ENCODE measurements at places on chromosomes 7 and 10.

DNA sequence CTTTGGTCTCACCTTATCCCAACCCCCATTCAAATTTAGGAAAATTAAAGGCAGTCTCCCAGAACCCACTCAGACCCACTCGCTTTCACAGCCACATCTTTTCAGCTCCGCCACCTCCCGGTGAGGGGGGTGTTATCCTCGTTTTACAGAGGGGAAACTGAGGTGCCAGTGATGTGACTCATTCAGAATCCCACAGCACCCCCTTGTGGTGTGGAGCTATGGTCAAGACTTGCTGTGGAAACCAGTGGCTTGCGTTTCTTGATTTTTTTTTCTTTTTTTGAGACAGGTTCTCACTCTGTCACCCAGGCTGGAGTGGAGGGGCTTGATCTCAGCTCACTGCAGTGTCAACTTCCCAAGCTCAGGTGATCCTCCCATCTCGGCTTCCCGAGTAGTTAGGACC lies 27.6 kb downstream of the SLC35G1 start:
- DNase-seq: no peak

DNA sequence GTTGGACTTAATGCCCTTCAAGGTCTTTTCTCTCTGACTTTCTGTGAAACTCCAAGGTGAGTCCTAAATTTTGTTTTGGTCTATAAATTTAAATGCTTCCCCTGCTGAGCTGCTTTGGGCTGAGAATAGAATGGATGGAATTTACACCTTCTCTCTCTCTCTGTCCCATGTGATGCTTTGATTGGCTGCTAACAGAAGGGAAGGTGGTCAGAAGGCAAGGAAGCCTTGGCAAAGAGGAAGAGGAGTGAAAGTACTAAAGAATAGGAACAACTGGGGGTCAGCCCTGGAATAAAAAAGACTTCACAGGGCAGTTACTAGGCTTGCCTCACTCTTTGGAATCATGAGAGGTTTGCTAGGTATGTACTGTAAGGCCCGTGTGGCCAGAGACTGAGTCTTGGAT lies 260.2 kb downstream of the AUTS2 start:
- DNase-seq: no peak

- DNase-seq: no peak
Measured at GRCh38 chr10:71538608-71539260, 142.0 kb downstream of the CDH23 start.

DNA sequence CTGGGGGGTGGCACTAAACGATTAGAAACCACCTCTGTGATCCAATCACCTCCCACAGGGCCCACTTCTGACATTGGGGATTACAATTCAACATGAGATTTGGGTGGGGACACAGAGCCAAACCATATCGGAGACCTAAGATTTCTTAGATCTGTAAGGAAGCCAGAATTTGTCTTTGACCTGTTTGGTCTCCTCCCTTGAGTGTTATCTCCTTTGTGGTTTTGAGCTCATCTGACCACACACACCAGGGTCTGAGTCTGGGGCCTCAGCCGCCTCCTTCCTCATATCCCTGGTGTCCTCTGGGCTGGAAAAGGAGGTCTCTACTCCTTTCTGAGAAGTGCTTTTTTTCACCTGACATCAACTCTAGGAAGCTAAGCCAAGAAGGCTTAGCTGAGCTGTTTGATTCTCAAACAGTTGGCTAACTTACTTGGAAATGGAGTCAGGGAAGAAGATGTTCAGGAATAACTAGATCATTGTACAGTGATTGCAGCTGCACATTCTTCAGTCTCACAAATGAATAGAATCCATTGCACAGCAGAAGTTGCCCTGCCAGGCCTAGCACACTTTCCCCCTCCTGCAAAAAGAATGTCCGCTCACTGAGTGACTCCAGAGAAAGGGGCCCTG lies 167.4 kb downstream of the ARHGAP21 start:
- no peak for DNase-seq

DNA sequence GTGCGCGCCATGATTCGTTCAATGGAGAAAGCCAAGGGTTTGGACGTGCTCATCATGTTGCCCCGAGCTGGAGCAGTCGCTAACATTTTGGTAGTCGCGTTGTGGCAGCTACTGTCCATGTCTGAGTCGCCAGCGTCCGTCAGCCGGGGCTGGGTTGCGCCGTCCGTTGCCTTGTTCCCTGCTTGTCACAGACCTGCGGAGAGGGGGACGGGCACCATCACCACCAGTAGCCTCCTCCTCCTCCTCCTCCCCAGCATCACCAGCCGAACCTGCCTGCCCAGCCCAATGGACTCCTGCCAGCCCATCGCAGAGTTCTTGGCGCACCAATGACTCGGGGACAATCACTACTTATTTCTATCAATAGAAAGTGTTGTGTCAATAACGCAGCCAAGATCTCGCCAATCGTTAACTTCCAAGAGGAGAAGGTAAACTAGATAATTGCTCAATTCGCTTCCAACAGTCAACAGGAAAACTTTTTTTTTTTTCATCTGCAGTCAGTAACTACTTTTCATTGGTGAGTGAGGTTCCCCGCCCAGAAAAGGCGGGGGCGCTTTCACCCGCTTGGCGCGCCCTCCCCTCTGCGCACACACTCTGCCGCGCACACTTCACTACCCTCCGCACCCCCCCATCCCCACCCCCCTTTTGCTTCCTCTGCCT lies at the start of gene FEZF1:
FEZF1 (minus strand) TSS at position 432 of the 657 bp plus-strand sequence; CDS start at position 119, 313 bp downstream.
- no peak for DNase-seq
